ENCODE measurements at places on chromosomes 1 and 21.
A peak's percentile ranks its signal among the peaks of the same experiment; 100 is the strongest.

- DNase-seq, result no peak
Measured at GRCh38 chr1:29338908-29339575, 102.7 kb downstream of the PTPRU start.

GRCh38 chr1:180962178-180962577, 49.5 kb downstream of the KIAA1614 start:
- DNase-seq, result no peak

- no peak for DNase-seq
Measured at GRCh38 chr1:52907068-52907811, 14.3 kb downstream of the ECHDC2 start.

- DNase-seq, result no peak
Measured at GRCh38 chr1:69976896-69977295, 228.5 kb downstream of the LRRC40 start.

- DNase-seq, result peak; percentile 55
Measured at GRCh38 chr1:15304708-15305467, 57.9 kb downstream of the FHAD1 start.

DNA sequence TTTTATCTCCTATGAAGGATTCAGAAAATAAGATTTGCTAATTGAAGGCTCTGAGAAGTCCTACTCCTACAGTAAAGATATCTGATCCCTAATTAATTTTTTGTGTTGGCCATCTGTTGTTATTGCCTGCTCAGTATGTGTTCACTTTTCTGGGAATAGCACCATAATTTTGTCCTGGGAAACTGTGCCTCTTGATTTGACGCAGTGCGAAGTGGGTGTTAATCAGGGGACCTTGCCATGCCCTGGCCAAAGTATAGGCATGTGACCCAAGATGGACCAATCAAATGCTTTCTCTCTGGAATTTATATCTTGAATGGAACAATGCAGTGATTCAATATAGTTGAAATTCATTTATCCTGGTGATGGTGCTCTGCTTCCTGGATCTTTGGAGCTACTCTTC, 30.4 kb upstream of the GNG12 start:
- no peak for DNase-seq

- no peak for DNase-seq
Measured at GRCh38 chr1:6801199-6801598, 15.9 kb downstream of the CAMTA1 start.

DNA sequence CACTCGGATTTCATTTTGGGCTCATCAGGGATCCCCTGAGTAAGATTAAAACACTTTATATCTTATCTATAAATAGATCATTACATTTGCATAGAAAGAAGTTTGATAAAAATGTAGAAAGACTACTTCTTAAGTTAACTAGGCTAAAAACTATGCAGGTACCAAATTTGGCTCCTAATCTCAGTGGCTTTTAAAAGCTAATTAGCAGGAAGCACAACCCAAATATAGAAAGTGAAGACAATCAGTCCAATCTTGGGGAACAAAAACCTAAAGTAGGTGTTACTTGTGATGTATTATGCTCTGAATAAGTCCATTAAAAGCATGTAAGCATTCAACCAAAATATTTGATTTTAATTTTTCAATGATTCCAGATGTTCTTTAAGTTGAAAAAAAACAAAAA, 35.4 kb downstream of the SMYD3 start:
- DNase-seq, result no peak

DNA sequence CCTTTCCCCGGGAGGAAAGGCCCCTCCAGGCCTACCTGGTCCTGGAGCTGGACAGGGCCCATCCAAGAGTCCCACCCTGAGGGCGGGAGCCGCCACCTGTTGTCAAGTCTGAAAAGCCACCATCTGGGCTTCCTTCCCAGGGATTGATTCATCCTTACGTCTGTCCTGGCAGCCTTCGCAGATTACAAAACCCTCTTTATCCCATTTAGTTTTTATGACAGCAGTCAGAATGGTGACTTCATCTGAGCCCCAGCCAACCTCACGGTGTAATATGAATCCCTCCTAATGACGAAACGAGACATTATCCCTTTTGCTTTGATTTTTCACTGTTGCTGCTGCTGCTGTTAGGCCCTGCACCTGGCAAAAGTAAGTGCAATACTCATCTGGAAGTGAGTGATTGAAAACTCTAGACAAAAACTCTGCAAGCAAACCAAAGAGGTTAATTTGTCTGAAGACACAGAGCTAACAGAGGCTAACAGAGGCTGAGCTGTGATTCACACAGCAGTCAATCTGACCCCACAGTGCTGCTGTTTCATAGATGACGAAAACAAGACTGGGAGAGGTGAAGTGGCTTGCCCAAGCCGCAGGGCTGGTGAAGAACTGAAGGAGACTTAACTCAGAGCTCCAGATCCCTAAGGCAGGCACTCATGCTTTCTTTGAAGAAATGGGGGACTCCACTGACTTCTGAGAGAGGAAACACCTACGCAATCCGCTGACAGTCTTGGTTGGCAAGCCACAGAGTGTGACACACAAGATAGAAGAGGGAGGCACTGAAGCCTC, 30.0 kb upstream of the S100A7 start:
- peak; percentile 85 for DNase-seq

DNA sequence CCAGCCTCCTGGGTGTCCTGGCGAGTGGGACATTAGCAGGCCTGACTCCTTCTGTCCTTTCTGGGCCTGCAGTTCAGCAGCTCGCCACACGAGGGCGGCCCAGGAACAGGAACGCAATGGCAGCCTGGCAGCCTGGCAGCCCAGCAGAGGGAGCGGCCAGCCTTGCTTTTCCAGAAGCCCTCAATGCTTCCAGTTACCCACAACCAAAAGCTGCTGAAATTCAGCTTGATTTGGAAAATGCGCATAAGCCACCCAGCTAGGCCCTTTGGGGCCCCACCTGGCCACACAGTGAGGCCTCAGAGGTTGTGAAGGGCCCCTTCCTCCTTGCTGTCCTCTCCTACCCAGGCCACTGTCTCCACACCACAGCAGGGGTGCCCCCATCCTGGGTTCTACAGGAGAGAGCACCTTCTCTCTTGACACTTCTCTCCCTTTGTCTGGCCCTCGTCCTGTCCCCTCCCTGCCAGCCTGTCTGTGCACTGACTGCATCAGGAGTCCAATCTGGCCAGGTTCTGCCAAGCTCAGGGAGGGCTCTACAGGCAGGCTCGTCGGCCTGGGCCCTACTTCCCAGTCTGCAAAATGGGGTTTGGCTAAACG, 103.4 kb upstream of the VAMP3 start:
- DNase-seq, result peak; percentile 80

All from NCI-H1436 (cell line).